ENCODE measurements at places on chromosomes 4 and X.

GRCh38 chr4:10029403-10029802 is 8.1 kb upstream of the SLC2A9 start:
- no peak for DNase-seq

- DNase-seq = no peak
Observed at GRCh38 chrX:19736389-19736788, 151.0 kb downstream of the SH3KBP1 start.

- DNase-seq = no peak
Observed at GRCh38 chr4:163611784-163612445, 117.4 kb downstream of the TMA16 start.

GRCh38 chr4:108171339-108172230 is 2.9 kb upstream of the LEF1 start:
- DNase-seq = no peak

GRCh38 chr4:146232131-146232722 is 17.9 kb downstream of the REELD1 start:
- DNase-seq = no peak

DNA sequence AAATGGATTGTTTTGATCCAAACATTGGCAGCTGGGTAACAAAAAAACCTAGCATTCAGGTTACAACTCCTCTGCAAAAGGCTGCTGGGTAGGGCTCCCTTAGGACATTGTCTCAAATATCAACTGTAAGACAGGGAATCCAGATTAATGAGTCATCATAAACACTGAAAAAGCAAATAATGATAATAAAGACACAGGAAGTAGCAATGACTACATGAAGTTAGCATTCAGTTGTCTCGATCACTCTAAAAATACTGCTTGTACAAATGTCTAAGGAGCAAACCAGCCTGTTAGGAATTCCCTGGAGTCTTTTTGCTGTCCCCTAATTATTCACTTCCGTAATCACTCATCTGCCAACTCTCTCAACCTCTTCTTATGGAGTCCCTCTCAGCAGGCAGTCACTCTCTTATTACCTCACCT is 259.2 kb downstream of the GPC3 start:
- peak; percentile 16 for DNase-seq

DNA sequence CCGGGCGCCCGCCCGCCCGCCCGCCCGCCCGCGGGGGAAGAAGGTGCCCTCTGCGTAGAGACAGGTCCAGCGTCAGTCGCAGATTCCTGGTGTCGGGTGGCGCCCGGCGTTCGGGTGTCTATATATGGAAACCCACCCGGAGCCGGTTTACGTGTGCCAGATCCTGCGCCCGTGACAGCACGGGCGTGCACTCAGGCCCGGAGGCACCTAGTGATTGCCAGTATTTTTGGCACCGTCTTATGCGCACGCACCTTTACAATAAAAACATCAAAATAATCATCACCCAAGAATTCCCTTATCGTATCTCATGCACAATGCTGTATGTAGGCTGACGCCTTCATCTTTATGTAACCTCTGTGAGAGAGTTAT is 519 bp downstream of the SLC25A4 start:
- DNase-seq = no peak

DNA sequence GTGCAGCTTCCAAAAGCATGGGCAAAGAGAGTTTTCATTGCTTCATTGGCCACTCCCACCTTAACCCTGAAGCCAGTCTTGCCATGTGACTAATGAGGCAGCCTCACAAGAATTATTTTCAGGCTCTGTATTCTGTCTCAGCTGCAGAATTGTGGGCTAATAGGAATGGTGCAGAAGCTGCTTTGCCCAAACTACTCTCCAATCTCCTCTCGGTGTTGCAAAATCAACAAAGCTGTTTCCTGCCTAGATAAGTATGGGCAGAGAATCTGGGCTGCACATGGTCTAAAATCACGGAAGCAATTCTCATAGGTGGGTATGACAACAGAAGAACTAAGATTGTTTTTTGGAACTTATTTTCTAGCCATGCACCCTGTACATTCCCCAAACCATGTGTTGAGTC is 31.4 kb downstream of the PPP1R2C start:
- peak; percentile 51 for DNase-seq
